Hair follicular keratinocyte (primary cell): ENCODE measurements at places on chromosomes 5 and 9. TPM values are rescaled to one million over a fixed set of nuclear protein-coding genes. Genes with fewer than 3 reads are reported as not detected.

Gene ZFP2
- total RNA-seq: 0.23 TPM in 1 of 2 replicates, not detected in the other

Gene B4GALT7
- 34.1 and 40.7 TPM in 2 replicates for total RNA-seq

Gene GABBR2
- 0.08 TPM in 1 of 2 replicates, not detected in the other for total RNA-seq

Gene ARL14EPL
- not detected in 2 replicates for total RNA-seq

Gene OBP2B
- total RNA-seq: not detected in 2 replicates

Gene PTCD2
- 6.7 and 13.0 TPM in 2 replicates for total RNA-seq
